ENCODE measurements at places on chromosomes 13 and 19.

DNA sequence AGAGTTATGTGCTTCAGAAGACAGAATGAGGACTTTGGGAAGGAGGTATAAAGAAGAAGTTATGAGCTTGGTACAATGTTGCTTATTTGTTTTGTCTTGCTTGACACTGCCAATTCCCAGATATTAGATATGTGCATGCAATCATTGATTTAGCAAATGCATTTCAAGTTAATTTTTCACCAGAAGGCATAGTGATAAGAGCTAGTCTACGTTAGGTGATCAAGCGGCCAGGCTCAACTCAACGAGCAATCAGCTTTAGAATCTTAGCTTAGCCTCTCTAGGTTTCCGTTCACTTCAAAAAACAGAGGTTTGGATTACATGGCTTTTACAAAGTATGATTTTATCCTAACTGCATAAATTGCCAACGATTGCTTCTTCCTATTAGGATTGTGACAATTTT is 81.6 kb upstream of the POSTN start:
- DNase-seq = no peak

DNA sequence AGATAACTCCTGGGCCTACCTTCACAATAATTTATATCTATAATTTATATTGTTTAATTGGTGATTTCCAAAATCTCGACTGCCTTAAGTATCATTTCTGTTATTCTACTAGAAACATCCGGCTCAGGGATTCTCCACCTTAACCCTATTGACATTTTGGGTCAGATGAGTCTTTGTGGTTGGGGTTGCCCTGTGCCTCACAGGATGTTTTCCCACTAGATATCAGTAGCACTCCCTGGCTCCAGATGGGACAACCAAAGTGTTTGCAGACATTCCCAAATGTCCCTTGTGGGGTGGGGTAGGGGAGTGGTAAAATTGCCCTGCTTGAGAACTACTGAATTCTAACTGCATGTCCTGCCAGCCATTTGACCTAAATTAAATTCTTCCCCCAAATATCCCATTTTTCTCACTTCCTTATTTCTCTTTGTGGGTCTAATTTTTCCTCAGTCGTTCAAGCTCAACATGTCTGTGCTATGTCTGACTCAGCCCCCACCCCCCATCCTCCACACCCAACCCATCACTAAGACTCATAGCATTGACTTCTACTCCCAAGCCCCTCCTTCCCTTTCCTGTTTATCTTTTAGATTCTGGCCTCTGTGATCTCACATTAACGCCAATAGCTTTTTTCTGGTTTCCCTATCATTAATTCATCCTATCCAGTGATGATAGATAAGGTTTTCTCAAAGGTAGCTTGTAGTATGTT is 545.1 kb downstream of the EFNB2 start:
- DNase-seq = no peak

- DNase-seq = no peak
Observed at GRCh38 chr13:102721800-102722231, 27.0 kb upstream of the METTL21C start.

GRCh38 chr19:2546128-2547032 is 70.5 kb downstream of the GADD45B start:
- peak; percentile 85 for DNase-seq

DNA sequence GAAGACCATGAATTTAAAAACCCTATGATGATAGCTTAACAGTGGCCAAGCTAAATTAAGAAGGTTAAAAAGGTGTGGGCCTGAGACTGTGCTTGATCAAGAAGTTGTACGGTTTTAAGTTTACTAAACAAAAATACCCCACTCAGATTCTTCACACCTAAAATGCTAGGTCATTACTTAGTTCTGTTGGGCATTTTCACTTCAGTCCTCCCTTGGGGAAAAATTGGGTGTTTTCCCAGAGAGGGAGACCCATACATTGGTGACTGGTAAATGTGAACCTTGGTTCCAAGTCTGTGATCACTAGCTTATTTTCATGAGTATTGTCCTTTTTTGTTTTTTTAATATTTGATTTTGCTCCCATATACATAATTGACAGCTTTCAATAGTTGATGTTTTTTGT is 44.4 kb downstream of the MTUS2 start:
- no peak for DNase-seq

GRCh38 chr13:111317042-111317550 is 3.3 kb upstream of the TEX29 start:
- no peak for DNase-seq

DNA sequence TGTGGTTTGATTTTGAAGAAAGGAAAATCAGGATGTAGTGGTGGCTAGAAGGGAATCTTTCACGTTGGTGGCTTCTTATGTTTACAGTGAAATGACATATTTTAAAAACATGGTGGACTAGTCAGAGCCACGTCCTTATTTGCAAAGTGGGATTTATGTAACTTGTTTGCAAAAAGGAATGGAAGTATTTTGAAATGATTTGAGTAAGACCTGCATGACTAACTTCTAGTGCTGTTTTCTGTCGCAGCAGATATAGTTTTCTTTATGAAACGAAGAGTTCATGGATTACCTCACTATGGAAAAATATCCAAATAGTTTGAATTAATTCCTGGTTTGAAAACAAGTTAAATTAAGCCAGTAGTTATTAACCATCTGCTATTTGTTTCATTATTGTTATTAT is 476.5 kb downstream of the MYO16 start:
- no peak for DNase-seq

- DNase-seq = no peak
Observed at GRCh38 chr19:2750808-2751437, 11.1 kb upstream of the SLC39A3 start.

- no peak for DNase-seq
Observed at GRCh38 chr13:23467048-23467931, 33.8 kb upstream of the SACS start.

DNA sequence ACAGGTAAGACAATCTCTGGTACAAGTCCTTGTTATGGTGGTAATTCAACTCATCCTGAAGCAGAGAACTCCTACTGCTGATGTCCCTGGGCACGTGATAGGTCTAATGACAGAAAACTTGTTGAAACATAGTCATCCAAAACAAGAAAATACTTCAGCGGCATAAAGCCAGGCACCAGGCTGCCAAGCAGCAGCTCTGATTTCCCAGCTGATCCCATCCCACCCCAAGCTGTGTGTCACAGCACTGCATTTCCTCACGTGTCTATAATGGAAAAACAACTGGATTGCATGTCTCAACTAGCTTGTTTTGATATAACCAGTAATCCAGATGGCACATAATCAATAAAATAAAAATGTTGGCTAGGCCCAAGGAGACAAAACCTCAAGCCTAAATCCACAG is 64.8 kb downstream of the MIPEP start:
- no peak for DNase-seq

DNA sequence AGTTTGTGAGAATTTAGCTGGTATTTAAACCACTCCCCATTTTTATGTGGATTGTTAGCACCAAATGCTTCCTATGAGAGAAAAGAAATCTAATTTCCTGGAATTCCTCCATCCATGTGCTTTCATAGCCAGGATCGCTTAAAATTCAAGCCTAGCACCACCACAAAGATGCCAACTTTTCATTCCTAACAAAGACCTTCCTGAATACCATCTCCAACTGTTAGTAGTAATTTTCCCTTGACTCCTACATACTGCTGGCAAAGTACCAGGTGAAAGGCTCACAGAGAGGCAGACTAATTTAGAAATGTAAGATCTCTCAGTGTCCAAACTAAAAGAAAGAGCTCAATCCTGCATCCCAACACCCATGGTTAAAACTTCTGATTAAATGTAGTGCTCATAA is 386.3 kb downstream of the KCTD12 start:
- DNase-seq = no peak

DNA sequence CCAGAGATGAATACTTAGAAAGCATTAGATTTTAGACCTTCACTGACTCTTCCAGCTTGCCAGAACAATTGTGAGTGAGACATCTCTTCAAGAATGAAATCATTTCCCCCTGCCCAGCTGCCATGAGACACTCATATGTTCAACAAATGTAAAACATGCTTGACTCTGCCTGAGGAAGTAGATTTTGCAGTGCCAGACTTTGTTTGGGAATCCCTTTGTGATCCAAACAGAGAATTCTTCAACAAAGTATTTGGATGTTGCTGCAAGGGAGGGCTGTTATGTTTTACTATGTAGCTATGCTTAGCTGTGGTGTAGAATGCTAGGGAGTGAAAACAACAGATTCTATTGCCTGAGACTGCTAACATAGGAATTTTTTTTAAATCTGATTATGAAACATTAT is 416.4 kb downstream of the DCT start:
- DNase-seq = no peak

- DNase-seq = peak; percentile 63
Observed at GRCh38 chr19:39031368-39032062, 834 bp downstream of the FBXO27 start.

- no peak for DNase-seq
Observed at GRCh38 chr13:21344662-21345176, 114.4 kb downstream of the ZDHHC20 start.

DNA sequence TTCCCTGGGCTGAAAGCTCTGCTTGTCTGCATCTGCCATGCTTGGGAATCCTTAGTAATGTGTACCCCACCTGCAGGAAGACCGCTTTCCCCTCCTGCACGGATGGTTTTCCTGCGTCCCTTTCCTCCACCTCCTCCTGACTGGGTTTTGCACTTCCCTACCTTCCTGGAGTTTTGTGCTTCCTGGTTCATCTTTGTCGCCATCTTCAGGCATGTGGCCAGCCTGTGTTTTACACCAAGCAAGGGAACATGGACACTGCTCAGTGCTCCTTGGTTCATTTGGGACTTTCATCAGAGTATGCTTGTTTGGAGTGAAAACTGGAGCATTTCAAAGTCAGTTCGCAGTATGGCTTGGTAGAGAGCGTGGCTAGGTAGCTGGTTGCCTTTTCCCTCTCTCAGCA is 30.7 kb downstream of the ERICH6B start:
- DNase-seq = no peak

- no peak for DNase-seq
Observed at GRCh38 chr19:36482876-36483275, 6.5 kb downstream of the ZNF566 start.

GRCh38 chr19:35213663-35214632 is 14.6 kb downstream of the FAM187B start:
- peak; percentile 31 for DNase-seq

- DNase-seq = no peak
Observed at GRCh38 chr19:18717601-18718000, 34.1 kb downstream of the CRTC1 start.

- DNase-seq = no peak
Observed at GRCh38 chr19:56862741-56863140, 22.2 kb upstream of the PEG3 start.

DNA sequence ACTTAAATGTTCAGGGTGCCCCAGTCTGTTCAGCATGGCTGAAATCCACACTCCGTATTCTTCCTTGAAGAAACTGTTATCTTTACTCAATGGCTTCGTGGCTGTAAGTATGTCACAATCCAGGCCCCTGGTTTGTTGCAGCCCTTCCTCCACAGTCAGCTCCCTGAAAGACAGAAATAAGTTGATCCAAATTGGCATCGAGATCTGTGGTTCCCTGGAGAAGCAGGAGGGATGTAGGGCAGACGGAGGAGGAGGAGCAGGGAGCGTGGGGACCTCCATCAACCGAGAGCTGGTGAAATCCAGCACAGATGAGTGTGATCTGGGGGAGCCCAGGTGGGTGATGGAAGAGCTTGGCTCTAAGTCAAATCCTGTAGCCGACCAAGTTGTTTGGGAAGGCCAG is 304 bp downstream of the TSPAN16 start:
- no peak for DNase-seq

GRCh38 chr13:62207388-62207787 is 791.7 kb upstream of the PCDH20 start:
- no peak for DNase-seq

GRCh38 chr13:29882076-29882475 is 31.7 kb upstream of the UBL3 start:
- no peak for DNase-seq

DNA sequence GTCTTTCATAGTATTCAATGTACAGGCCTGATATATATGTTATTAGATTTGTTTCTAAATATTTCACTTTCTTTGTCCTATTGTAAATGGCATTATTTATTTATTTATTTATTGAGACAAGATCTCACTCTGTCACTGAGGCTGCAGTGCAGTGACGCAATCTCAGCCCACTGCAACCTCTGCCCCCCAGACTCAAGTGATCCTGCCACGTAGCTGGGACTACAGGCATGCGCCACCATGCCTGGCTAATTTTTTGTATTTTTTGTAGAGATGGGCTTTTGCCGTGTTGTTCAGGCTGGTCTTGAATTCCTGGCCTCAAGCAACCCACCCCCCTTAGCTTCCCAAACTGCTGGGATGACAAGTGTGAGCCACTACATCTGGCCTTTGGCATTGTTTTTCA is 5.4 kb upstream of the GAS6 start:
- no peak for DNase-seq

DNA sequence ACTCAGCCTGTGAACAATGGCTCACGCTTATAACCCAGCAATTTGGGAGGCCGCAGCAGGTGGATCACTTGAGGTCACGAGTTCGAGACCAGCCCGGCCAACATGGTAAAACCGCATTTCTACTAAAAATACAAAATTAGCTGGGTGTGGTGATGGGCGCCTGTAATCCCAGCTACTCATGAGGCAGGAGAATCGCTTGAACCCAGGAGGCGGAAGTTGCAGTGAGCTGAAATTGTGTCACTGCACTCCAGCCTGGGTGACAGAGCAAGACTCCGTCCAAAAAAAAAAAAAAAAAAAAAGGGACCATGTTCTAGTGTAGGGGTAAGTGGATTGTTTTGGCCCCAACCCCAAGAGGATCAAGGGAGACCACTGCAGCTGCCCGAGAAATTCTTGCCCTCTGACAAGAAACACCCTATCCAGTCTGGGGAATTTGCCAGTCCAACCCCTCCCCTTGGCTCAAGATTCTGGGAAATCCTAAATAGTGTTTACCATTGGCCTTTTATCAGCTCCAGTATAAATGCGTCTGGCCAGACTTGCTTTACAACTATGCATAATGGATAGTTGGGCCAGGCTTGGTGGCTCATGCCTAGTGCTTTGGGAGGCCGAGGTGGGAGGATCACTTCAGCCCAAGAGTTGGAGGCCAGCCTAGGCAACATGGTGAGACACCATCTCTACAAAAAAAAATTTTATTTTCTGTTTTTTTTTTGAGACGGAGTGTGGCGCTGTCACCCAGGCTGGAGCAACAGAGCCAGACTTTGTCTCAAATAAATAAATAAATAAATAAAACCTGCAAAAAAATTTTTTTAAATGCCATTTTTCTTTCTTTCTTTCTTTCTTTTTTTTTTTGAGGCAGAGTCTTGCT is 5.1 kb upstream of the DHDH start:
- no peak for DNase-seq

DNA sequence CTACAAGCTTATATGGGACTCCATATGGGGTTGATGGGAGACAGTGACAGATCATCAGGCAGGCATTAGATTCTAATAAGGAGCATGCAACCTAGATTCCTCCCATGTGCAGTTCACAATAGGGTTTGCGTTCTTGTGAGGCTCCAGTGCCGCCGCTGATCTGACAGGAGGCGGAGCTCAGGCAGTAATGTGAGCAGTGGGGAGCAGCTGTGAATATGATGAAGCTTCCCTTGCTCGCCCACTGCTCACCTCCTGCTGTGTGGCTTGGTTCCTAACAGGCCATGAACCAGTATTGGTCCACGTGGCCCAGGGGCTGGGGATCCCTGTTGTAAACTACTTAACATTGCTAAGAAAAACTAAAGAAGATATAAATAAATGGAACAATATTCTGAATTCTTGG is 378.4 kb downstream of the KCNRG start:
- no peak for DNase-seq

GRCh38 chr19:18401580-18402112 is 4.2 kb upstream of the LRRC25 start:
- DNase-seq = no peak

Data from thoracic aorta (tissue), 2 donors.